ENCODE measurements at places on chromosomes 13 and 19. TPM values are rescaled to one million over a fixed set of nuclear protein-coding genes. Genes with fewer than 3 reads are reported as not detected.

- DNase-seq = peak; percentile 62
Observed at GRCh38 chr13:112928972-112929782, 39.8 kb upstream of the MCF2L start.

DNA sequence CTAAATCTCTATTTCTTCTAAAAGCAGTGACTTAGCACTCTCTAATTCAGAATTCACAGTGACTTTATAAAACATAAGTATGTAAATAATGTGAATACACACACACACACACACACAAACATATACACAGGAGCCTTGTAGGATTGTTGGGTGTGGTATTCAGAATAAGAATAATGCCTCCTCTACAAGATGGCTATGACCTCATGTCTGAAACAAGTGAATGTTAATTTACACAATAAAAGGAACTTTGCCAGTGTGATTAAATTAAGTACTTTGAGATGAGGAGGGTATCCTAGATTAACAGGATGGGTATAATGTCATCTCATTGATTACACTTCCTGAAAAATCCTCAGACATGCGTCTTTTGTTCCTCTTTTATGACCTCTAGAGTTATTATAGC lies 234.6 kb downstream of the SLITRK6 start:
- no peak for DNase-seq

- DNase-seq = peak; percentile 61
Observed at GRCh38 chr13:42747399-42747873, 33.9 kb upstream of the FAM216B start.

DNA sequence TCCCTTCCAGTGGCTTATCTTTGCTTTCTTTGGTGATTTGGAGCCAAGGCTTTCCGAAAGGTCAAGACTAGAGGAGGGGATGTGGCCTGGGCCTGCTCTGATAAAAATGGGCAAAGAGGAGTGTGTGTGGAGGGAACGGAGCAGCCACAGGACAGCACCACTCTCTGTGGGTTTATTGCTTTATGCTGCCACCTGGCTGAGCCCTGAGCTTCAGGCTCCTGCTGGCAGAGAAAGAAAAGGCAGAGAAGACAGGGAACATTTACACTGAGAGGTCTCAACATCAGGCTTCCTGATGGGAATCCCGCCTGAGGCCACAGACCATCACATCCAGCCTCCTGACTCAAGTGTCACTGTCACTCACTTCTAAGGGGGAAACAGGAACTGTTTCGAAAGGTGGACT lies 9.2 kb upstream of the GSX1 start:
- DNase-seq = peak; percentile 64

GRCh38 chr19:58196901-58197616 lies 14.2 kb downstream of the ZNF274 start:
- DNase-seq = peak; percentile 12

GRCh38 chr19:40596608-40597328 lies 4.4 kb upstream of the LTBP4 start:
- DNase-seq = no peak

DNA sequence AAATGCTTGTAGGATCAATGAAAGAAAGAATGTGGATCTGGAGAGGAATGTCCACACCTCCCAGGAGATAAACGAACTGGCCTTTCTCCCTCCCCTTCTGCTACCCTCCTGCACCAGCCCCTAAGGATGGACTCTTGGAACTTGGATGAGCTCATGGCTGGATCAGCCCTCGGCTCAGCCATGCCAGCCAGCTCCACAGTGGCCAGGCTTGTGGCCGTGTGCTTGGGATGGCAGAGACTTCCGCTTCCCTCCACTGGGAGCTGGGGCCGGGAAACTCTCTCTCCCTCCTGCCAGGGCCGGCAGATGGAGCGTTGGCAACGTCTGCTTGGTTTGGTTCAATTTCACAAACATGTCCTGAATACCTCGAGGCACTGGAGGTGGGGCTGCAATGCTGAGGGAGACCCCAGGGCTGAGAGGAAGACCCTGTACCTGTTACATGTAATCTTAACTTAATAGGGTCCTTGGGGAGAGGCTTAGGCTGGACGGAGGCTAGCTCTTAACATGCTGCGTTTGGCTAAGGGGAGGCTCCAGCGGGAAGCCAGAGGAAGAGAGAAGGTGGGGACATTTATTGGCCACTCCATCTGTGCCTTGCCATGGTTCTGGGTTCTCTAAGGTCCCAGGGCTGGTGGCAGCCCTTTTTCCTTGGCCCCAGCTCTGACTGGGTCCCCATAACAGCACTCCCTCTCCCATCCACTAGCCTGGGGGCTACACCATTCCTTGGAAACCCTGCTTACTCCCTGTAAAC lies 152.5 kb downstream of the IER2 start:
- peak; percentile 81 for DNase-seq

- DNase-seq = no peak
Observed at GRCh38 chr19:799076-799881, 2.0 kb downstream of the PTBP1 start.

The CBY2 gene
- 2.2 TPM for polyA plus RNA-seq

- DNase-seq = peak; percentile 45
Observed at GRCh38 chr19:33325920-33326319, 23.6 kb upstream of the CEBPA start.

DNA sequence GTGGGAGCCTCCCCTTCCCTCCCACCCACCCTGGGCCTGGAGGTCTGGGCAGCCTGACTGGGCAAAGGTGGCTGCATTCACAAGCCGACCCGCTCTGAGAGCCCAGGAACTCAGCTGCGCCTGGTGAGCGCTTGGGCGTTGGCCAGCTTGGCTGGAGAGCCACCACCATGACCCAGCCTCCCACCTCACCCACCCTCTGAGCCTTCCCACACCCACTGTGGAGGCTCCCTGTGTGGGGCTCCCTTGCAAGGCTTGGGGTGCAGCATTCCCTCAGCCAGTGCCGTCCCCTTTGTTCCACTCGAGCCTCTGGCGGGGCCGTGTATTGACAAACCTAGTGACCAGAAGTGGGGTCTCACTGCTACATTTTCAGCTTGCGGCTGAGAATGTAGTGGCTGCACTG lies 15.0 kb upstream of the QTRT1 start:
- DNase-seq = no peak

The IQCN gene
- 7.6 TPM for polyA plus RNA-seq

- DNase-seq = no peak
Observed at GRCh38 chr13:58804832-58805231, 1173.3 kb downstream of the PCDH17 start.

DNA sequence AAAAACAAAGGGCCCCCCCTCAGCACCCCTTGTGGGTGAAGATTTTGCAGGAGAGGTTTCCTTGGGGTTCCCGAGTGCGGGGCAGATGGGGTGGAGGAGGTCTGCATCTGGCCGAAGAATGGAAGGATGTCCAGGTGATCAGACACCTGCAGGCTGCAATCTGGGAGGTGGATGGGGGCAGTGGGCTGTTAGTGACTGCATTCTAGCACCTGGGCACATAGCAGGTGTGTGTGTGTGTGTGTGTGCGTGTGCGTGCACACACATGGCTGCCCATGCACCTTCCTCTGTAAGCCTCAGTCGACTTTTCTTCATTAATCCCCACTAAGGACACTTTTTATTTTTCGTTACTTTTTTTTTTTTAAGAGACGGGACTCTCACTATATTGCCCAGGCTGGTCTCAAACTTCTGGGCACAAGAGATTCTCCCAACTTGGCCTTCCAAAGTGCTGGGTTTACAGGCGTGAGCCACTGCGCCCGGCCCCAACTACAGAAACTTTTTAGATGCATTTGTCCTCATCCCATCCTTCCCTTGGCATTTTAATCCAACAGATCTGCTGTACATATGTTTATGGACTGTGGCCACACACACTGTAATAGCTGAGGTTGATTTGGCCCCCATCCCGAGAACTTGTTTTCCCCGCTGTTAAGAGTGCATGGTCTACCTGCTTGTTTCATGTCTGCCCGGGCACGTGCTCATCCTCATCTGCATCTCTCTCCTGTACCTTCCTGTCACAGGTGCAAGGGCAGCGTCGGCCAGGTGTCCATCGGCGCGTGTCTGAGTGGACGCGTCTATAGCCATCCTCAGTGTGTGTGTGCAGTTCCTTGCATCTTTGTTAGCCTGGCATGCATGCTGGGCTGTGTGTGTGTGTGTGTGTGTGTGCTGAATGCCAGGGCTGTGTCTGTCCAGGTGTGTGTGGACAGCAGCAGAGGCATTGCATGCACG lies 731 bp downstream of the MAG start:
- DNase-seq = no peak

DNA sequence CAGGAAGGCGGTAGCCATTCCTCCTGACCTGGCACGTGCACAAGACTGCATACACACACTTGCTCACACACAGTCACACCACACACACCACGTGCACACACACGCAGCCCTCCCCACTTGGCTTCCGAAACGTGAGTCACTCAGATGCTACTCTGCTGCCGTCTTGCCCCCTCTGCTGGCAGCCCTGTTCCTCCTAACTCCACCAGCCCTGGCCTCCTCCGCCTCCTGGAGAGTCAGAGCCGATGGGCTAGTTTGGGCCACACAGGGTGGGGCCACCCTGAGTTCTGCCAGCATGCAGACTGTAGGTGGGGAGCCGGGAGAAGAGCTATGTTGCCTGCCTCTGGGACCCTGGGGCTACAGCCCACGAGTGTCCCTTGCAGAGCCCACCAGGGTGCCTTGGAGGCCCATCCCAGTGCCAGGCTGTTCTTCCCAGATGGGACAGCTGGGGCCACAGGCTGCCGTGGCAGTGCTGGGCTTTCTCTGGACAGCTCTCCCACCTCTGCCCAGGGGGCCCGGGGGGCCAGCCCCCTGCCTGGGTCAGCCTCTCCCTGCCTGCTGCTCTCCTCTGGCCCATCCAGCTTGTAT lies 12.1 kb downstream of the PIN1 start:
- peak; percentile 15 for DNase-seq

- peak; percentile 64 for DNase-seq
Observed at GRCh38 chr19:4633140-4633967, 6.0 kb upstream of the TNFAIP8L1 start.
